ENCODE measurements at places on chromosomes 1 and 21.

DNA sequence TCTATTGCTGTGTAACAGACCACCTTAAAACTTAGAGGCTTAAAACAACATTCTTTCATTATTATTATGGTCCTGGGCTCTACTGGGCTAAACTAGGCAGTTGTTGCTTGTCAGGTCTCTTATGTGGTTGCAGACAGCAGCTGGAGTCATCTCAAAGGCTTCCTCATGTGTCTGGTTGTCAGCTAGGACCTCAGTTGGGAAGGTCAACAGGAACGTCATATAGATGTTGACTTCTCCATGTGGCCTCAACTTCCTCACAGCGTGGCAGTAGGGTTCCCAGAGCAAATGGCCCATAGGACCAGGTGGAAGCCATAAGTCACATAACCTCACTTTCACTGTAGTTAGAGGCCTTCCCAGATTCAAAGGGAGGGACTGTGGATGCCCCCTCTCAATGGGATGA, 15.4 kb upstream of the MEF2D start:
- no peak for DNase-seq

- no peak for DNase-seq
Observed at GRCh38 chr21:19853061-19853460, 1145.1 kb upstream of the NCAM2 start.

DNA sequence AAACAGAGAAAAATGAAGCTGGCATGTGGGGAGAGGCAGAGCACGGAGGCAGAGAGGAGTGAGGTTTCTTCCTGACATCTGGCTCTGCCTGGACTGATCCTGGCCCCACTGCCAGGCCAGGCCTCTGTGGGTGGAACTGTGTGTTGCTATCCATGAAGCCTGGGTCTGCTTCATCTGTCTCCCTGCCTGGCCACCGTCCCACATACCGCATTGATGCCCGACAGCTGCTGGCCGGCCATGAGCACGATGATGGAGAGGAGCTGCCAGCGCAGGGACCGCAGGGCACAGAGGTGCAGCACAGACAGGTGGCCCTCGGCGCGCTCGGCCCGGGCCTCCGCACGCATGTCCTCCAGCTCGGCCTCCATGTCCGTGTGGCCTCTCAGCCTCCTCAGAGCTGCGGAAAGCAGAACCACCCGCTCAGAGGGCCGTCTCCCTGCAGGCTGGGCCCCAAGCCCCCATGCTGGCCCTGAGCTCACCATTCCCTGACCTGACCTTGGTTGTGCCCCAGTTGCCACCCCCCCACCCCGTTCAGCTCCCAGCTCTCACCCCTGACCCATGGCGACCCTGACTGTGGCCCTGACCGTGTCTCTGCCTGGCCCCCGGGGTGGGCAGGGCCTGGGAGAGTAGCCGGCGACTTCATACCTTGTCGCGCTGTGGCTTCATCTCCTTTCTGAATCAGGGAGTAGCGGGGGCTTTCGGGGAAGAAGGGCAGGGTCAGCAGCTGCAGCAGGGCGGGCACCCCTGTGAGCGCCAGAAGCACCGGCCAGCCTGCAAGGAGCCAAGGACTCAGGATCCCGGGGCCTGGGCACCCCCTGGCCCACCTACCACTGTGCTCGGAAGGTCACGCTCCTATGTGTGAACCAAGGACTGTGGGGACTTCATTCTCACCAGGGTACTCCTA, 11.5 kb downstream of the SLC2A7 start:
- DNase-seq = no peak

DNA sequence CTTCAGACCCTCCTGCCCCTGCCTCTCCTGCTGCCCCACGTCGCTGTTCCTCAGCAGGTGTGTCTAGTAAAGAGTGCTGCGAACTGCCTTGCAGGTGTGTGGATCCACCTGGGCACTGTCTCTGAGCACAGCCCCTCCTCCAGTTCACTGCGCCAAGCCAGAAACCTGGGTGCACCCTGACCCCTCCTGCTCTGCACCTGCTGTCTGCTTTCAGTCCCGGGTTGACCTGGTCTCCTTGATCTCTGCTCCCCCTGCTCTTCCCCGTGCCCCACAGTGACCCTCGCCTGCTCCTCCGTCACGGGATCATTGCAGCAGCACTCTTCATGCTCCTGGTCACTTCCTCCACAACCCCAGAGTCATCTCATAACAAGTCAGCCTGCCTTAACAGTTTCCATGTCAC, 6.5 kb downstream of the A3GALT2 start:
- no peak for DNase-seq

DNA sequence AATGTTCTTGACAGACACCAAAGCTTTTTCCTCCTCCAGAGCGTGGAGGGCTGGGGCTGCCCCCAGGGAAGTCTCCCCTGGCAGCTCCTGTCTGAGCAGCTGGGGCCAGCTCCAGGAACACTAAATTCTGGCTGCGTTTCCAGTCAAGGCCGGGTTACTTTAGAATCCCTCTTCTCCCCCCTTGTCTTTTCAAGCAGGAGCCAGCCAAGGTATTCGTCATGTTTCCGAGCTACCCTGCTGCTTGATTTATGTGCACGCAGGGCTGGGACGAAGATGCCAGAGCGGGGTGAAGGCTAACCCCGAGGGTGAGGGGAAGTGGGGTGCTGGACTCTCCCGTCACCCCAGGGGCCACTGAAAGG, 68.1 kb upstream of the ANGPTL1 start:
- no peak for DNase-seq

GRCh38 chr1:156115514-156116374, 1.2 kb downstream of the LMNA start:
- DNase-seq = no peak
